ENCODE measurements at places on chromosomes 16 and 17.

DNA sequence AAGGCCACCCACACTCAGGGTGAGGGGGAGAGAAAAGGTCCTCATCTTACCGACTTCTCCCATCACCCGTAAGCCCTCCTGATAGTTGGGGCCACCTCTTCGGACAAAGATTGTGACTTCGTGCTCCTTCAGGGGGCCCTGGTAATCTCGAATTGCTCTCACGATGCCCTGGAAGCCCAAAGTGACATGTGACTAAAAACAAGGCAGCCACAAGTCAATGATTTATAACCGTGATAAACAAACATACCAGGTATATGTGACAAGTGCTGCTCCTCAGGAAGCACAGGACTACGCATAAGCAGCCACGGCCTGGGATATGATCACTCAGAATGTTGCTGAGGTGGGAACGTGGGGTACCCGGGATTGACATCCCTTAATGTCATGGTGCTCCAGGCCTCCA is 17.1 kb downstream of the ACLY start:
- no peak for DNase-seq

GRCh38 chr16:203246-203645 is 23.0 kb downstream of the HBQ1 start:
- no peak for DNase-seq

DNA sequence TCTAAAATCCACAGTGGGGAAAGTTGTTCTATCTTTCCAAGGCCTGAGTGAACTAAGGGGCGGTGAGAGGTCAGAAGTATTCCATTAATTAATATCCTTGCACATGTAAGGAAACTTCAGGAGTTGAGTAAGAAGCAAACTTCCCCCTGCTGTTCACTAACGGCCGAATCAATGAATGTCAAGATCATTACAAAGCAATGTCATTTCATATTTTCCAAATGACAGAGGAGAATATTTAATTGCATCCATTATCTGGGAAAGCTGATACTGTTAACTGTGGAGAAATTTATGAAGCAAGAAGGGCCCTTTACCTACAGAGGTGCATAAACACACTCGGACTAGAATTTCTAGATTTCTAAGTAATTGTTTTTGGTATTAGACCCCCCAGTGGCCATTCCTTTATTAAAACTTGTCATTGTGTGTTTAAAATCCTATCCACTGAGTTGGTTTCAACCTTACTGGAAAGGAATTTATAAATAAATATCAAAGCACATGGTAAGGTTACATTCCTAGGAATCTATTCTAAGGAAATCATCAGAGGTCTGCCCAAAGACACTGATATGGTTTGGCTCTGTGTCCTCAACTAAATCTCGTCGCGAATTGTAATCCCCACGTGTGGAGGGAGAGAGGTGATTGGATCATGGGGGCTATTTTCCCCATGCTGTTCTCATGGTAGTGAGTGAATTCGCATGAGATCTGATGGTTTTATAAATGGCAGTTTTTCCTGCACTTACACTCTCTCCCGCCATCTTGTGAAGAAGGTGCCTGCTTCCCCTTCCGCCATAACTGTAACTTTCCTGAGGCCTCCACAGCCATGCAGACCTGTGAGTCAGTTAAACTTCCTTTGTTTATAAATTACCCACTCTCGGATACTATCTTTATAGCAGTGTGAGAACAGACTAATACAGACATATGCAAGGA is 20.4 kb upstream of the SMURF2 start:
- DNase-seq, result no peak

DNA sequence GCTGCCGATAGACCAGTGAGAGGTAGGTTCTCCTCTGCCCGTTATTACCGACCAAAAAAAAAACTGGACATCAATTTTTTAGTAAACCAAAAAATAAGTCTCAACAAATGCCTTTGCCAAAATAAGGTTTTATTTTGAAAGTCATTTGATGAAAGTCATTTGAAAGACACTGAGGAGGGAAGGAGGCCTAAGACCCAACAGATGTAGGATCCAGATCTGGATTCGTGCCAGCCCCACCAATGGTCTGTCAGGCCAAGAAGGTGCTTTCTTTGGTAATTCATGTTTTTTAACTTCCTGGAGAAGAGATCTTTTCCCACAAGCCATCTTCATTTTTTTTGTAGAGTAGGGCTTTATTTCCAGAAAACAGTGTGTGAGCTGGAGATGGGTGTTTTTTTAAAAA is 18.1 kb downstream of the NTAN1 start:
- no peak for DNase-seq

- DNase-seq, result no peak
Observed at GRCh38 chr17:35294756-35295155, 51.9 kb downstream of the SLFN5 start.

DNA sequence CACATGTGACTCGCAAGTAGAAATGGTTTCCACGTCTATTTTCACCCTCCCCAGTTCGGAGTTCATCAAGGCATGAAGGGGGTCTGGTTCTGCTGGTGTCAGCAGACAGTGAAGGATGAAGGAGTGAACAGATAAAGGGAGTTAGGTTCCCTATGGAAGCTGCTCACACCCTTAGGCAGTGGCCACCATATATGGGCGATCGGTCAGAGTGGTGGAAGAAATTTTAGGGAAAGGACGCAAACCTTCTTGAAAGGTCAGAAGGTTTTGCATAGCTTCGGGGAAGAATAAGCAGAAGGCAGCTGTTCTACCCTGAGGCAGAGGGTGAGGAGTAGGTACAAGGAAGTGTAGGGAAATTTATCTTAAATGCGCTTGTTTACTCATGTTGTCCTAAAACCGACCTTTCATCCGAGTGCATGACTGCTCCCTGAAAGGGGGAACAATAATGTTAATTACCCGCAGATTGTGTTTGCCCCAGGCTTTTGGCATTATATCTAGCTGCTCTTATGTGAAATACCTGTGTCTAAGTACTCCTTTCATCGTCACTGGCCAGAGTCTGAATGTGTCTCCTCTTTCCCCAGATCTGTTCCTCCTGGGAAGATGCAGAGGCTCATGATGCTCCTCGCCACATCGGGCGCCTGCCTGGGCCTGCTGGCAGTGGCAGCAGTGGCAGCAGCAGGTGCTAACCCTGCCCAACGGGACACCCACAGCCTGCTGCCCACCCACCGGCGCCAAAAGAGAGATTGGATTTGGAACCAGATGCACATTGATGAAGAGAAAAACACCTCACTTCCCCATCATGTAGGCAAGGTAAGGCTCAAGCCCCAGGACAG is 12.5 kb downstream of the CDH5 start:
- no peak for DNase-seq

GRCh38 chr17:79818026-79818758 is 21.0 kb downstream of the CBX4 start:
- no peak for DNase-seq

DNA sequence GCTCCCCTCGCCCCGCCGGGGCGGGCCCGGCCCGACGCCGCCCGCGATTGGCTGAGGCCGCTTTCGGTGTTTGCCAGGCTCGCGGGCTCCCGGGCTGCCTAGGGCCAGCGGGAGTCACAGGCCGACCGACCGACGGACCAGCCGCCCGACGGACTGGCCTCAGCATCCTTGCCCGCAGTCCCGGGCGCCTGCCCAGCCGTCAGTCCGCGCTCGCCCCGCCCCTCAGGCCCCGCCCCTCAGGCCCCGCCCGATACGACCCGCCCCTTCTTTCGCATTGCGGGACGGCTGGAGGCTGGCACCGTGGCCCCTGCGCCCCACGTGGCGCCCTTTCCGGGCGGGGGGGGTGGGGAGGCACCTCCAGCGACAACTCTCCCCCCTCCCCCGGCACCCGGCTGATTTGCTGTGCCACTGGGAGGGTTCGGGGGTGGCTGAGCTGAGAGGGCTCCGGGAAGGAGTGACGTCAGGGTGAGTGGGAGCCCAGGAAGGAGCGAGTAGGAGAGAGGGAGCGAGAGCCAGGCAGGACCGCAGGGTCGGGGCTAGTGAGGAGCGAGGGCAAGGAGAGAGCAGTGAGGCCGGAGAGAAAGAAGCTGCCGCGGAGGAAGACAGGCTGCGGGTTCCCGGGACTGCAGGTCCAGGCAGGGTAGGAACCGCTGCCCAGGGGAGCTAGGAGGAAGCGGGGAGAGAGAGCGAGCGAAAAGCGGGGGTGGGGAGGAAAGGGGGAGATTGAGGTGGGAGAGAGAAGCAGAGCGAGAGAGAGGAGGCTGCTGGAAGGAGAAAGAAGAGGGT is at the start of gene ASPHD1:
TSS of gene ASPHD1 (plus strand) at position 387 of the 786 bp plus-strand sequence. CDS start 484 bp downstream, outside the sequence.
- DNase-seq, result peak; percentile 91

DNA sequence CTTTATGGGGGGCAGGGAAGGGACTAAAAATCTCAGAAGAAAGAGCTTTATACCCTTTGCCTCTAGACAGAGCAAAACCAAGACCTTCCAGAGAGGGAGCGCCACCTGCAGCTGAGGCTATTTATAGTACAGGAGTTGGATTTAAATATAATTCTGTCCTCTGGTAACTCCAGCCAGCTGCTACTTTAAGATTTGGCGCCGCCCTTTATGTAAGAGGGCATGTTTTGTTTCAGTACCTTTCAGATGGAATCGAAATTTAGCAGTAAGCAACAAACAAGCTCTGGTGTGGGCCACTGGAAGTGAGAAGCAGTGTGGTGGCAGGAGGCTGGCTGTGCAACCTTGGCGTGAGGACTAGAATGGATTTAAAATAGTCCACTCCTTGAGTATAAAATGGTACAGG is 5.2 kb upstream of the GUCY2D start:
- DNase-seq, result no peak

DNA sequence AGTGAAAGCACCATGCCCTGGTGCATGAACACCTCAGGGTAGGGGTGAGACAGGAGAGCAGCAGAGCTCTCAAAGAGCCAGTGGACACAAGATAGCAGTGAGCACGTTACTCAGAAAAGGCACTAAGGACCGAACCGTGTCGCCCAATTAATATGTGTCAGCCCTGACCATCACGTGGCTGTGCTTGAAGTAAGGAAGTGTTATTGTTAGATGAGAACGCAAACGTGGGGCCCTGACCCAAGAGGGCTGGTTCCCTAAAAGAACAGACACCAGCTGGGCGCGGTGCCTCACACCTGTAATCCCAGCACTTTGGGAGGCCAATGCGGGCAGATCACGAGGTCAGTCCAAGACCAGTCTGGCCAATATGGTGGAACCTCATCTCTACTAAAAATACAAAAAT is 16.3 kb downstream of the AXIN1 start:
- DNase-seq, result no peak

DNA sequence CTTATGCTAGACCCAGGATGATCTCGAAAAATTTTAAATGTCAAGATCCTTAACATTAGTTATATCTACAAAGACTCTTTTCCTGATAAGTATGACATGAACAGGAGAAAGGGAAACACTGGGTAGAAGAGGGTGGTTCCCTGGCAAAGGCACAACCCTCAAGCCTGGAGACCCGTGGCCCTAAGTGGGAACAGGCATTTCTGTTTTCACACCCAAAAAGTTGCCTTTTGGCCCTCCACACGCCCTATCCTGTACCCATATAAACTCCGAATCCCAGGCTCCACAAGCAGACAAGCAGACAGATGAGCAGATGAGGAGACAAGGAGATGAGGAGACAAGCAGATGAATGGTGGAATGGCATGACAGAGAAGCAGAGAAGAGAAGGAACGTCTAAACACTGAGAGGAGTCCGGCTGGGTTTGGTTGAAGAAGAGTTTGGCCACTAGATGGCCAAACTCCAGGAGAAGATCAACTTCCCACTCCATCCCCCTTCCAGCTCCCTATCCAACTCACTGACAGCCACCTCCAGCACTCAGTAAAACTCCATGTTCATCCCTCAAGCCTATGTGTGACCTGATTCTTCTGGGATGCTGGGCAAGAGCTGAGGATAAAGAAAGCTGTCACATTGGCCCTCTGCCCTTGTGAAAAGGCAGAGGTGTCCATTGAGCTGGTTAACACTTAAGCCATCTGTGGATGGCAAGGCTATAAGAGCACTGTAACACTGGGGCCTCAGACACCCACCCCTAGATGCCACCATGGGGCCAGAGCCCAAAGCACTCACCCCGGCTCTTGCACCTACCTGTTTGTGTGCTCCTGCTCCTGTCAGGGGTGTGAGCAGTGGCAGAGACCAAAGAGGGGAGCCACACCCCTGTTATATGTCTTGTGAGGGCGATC is 139.6 kb upstream of the FAM20A start:
- DNase-seq, result no peak
